ENCODE measurements at places on chromosomes 13 and 19. TPM values are rescaled to one million over a fixed set of nuclear protein-coding genes. Genes with fewer than 3 reads are reported as not detected.

GRCh38 chr13:110448230-110448629 lies 113.3 kb downstream of the RAB20 start:
- DNase-seq = no peak

DNA sequence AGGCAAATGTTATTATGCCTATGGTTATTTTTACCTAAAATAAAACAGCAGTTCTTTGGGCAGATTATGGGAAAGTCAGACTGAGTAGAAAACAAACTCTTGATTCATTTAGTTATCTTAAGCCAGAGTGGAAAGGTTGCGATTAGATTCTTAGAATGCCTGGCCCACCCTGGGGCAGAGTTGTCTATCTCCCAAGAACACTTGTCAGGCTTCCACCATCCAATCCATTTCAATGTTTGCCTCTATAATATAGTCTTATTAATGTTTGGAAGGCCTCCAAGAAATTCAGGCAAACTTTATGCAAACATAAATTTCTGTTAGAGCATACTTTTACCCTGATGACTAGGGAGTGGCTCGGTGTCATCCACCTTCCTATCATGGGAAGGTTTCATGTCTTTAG lies 207.0 kb downstream of the SLITRK6 start:
- no peak for DNase-seq

- DNase-seq = no peak
These were observed at the start of gene CBLC for GRCh38 chr19:44777715-44778347. Gene CBLC (plus strand): TSS chr19:44777890. CDS start chr19:44777932, 42 bp downstream.

DNA sequence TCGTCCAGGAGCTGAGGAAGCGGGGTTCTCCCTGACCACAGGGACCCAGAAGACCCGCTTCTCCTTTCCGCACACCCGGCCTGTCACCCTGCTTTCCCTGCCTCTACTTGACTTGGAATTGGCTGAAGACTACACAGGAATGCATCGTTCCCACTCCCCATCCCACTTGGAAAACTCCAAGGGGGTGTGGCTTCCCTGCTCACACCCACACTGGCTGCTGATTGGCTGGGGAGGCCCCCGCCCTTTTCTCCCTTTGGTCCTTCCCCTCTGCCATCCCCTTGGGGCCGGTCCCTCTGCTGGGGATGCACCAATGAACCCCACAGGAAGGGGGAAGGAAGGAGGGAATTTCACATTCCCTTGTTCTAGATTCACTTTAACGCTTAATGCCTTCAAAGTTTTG lies 18.9 kb downstream of the VASP start:
- no peak for DNase-seq

GRCh38 chr19:8319807-8320520 lies 1.2 kb downstream of the NDUFA7 start:
- no peak for DNase-seq

DNA sequence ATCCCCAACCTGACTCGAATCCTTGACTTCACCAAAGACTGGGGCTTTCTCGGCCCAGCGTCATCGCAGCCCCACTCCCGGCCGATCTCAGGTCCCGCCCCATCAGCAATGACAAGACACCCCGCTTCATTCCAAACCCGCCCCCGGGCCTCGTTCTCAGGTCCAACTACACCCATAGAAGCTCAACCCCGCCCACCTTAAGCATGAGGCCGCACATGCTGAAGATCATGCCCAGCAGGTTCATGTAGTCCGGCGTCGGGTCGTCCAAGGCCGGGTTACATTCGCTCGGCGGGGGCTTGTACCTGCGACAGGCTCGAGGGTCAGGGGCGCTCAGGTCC lies 2.3 kb downstream of the WDR83 start:
- no peak for DNase-seq

GRCh38 chr19:6730153-6730804 lies 7.1 kb downstream of the GPR108 start:
- DNase-seq = no peak

GRCh38 chr13:47539317-47539716 lies 461.8 kb downstream of the SUCLA2 start:
- no peak for DNase-seq

DNA sequence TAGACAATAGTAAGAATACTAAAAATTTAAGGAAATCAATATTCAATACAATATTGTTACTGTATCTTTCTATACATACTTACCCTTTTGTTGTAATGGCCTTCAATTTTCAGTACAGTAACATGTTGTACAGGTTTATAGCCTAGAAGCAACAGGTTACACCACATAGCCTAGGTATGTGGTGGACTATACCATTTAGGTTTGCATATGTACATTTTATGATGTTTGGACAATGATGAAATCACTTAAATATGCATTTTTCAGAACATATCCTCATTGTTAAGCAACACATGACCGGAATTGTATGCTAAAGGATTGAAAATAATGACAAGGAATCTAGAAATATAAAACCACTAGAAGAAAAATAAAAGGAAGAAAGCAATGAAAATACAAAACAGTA lies 611.4 kb downstream of the DACH1 start:
- no peak for DNase-seq

- DNase-seq = no peak
These were observed 387.3 kb downstream of the LIG4 start for GRCh38 chr13:107827840-107828549.

- DNase-seq = no peak
These were observed 342.7 kb downstream of the LMO7 start for GRCh38 chr13:75978818-75979217.

DNA sequence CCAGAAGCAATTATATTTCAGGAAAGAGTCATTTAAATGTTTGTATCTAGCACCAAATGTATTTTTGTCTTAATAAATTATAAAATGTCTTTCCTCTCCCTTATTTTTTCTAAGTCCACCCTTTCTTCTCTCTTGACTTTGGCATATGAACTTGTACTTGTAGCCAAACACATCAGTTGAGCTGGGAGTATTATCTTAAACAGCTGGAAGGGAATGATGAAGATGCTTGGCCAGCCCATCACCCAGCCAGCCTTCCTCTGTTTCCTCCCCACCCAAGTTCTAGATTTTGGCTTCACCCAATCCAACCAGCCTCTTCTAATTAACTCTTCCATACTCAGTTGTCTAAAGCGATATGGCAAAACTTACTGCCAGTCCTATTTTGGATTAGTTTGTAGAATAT lies 272.5 kb downstream of the ENOX1 start:
- no peak for DNase-seq

DNA sequence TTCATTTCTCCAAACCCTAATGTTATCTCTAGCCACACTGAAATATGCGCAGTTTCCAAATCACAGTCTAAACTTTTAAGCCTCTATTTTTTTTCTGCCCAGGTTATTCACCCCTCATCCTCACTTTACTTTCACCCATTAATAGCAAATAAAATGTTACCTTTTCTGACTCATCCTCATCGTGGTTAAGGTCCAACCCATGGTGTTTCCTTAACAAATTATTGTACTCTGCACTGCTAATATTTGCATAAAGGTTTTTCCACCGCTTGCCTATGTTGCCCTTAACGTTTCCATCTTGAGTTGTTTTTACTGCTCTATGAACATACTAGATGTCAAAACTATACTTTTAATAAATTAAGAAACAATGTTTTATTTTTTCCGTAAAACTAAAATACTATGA lies 780.9 kb upstream of the KLHL1 start:
- no peak for DNase-seq

DNA sequence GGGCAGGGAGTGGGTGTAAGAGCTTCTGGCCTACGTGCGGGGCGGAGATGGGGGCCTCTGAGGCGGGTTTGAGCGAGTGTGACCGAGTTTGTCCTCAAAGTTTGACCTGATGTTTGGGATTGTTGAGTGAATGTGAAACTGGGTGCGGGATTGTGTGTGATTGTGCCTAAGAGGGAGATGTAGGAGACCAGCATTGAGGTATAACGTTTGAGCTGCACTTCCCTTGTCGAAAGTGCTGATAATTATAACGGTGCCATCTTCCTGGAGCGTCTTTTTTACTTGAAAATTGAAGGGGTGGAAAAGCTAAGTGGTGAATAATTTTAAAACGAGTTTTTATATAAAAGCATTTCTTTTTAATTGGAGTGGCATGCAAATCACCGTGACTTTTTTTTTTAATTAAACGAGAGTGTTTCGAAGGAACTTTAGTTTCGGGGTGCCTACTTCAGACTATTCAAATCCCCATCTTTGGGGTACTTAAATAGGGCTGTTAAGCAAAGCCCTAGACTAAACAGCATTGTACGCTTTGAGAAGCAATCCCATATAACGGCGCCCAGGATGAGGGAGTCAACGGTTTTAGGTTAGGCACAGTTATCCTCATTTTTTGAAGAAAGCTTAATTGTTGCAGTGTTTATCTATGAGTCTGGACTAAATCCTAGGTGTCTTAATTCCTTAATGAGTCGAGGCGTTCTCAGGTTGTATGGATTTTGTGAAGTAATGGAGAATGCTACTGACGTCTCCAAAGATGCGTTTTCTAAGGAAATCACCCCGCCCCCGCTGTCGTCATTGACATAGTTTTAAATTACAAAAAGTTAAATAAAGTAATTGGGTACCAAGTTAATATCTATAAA lies 594 bp downstream of the ZNF146 start:
- DNase-seq = peak; percentile 54

GRCh38 chr19:34998777-34999497 lies 1.2 kb upstream of the GRAMD1A start:
- no peak for DNase-seq

- no peak for DNase-seq
These were observed 86.1 kb downstream of the FRY start for GRCh38 chr13:32117701-32118100.

DNA sequence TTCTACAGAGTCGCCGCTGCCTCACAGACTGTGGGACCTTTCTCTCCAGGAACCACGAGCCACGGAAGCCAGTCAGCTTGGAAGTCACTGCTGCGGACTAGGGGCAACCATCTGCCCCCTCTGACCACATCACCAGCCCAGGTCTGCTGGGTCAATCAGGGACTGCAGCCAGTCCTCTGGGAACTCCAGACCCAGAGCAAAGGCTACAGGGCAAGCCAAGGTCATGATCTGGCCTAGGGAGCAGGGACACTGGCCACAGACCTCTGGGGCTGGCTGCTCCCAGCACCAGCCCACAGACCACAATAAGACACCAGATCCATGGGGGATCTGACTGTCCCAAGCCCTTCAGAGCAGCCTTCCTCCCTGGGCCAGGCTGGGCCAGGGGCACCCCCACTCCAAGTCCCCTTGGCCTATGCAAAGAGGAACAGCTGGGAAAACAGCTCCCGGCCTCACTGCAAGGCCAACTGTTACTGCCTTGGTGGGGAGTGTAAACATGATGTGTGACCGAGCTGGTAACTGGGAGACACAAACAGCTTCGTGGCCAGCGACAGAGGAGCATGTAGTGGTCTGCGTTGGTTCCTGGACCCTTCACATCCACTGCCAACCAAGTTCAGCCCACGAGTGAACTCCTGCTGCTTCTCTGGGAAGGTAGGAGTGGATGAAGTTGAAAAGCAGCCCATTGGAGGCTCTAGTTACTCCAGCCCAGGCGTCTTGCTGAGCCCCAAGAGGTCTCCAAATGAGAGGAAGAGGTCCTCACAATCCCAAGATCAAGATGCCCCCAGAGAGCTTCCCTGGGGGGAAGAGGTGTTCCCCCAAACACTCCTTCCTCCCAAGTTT lies 1.5 kb downstream of the AKT2 start:
- DNase-seq = no peak

DNA sequence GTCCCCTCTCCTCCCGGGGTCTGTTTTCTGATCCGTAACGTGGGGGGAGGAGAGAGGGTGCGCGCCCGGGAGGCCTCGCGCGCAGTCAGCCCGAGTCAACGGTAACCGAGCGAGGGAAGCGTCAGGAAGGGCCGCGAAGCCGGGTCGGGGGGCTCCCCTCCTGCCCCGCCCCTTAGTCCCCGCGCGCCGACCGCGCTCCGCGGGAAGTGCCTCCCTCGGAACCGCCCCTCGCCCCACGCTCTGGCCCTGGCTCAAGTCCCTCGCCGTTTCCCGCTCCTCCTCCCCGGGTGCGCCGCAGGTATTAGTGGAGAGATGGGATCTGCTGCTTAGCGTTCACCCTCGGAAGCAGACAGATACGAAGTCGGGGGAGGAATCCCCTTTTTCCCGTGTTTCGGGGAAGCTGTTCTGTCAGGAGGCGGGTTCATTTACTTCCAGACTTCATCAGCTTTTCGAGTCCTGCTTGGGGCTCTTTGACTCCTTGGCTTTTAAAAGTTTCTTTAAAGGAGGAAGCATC lies 770 bp downstream of the HNRNPM start:
- no peak for DNase-seq

DNA sequence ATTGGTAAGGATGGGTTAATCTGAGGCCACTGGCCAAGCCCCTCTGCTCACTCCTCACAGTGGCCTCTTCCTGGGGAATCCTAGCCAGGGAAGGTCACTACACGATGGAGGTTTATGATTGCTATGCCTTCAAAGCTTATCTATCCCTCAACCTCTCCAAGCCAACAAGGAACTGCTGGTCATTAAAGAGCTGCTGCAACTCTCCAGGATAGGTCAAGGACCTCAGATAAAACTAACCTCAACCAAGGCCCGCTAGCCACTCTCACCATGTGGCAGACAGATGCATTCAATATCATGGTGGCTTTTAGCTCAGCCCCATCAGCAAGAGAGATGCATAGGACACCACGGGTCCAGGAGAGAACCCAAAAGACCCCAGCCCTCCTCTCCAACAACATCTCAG lies 71.6 kb downstream of the SERTM1 start:
- no peak for DNase-seq

DNA sequence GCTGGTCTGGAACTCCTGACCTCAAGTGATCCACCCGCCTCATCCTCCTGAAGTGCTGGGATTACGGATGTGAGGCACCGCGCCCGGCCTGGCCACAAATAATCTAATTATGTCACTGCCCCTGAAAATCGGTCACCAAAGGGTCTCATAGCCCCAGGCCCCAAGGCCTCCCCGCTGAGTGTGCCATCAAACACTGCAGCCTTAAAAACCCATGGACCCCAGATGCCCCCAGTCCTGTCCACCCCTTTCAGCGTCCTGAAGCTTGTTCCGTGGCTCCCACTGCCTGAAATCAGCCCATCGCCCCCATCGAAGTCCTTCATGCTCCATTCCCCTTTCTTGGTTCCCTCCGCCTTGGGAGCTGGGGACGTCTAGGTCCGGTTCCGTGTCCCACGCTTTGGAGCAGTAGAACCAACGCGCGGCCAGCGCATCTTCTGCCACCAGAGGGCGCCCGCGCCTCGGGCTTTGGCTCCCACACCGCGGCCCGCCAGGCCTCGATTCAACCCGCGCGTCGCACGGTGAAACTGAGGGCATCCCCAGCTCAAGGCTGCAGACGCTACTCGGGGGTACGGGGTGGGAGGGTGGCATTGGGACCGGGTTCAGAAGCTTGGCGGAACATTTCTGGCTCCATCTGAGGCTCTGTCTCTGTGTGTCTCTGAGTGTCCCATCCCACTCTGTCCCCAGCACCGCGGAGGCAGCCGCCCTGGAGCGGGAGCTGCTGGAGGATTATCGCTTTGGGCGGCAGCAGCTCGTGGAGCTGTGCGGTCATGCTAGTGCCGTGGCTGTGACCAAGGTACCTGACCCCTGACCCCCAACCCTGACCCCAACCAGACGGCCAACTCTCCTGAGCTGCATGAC lies 3.5 kb downstream of the YJEFN3 start:
- no peak for DNase-seq

- no peak for DNase-seq
These were observed 473.6 kb upstream of the SPRY2 start for GRCh38 chr13:80814541-80814940.

AXL gene
- polyA plus RNA-seq = 33.7 TPM

RASGRP4 gene
- 1.2 TPM for polyA plus RNA-seq

CEACAM3 gene
- not detected for polyA plus RNA-seq

CA11 gene
- polyA plus RNA-seq = 18.2 TPM

RAB20 gene
- 7.3 TPM for polyA plus RNA-seq

ZNF208 gene
- 2.7 TPM for polyA plus RNA-seq

FARSA gene
- polyA plus RNA-seq = 32.3 TPM

ZNF154 gene
- polyA plus RNA-seq = 30.9 TPM

Measured in left renal pelvis (tissue), 4 donors.